ENCODE measurements at places on chromosomes 16 and 17.
A peak's percentile ranks its signal among the peaks of the same experiment; 100 is the strongest.

- no peak for DNase-seq
Measured at GRCh38 chr17:48603959-48604769, 622 bp downstream of the HOXB6 start.

DNA sequence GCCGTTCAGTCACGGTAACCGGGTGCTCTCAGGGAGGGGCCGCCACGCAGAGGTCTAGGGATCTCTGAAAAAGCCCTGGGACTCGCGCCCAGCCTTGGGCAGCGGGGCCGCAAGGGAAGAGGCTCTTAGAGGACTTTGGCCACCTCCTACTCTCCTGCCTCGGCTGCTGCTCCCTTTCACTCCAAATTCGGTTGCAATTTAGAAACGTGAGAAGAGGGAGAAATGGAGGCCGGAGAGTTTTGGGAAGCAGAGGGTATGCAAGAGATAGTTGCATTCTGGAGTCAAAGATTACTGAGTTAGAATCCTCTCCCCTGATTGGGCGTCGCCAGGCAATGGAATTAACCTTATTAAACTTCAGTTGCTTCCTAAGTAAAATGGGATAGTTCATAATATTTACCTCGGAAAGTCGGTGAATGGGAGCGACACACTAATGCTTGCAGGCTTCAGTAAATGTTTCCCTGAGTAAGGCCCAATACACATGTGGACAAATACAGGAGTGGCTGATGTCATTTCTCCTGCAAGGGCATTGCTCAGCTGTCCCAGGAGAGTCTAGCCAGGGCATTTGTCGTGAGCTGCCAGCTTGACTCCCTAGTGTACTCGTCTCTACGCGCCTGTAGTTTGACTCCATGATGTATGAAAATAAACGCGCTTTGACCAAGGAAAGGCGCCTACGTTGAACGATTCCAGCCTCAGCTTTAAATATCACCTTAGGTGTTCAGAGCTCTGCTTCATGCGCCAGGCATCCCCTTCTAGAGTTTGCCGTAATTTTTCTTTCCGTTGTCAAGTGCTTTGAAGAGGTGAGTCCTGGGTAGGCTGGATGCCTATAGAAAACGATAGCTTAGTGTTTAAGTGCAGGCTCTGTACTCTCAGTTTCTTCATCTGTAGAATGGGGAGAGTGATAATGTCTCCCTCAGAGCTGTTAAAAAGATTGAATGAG is 667 bp downstream of the OGFOD1 start:
- DNase-seq, result no peak

DNA sequence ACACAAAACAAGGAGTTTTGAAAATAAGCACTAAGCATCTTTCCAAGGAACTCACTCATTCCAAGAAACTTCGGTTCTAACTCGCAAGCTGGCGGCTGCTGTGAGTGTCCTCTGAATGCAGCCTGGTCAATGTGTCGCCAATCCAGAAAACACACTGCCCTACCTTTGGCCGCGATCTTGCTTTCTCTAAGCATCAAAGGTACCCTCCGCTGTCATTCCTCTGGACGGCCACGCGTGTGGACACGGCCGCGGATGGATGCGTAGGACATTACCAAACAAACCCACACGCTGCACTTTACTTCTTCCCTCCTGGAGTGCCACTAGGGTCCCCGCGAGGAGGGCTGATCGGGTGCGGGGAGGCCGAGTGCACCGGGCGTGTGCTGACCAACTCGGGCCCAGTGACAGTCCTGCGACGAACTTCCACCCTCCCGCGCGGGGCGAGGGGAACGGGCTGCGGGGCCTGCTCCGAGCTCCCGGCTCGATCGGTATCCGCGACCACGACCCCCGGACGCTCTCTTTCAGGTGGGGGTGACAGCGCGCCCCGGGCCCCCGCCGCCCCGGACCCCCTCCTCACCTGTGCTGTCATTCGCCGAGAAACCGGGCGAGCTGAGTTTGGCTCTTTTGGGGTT is 1.1 kb downstream of the CREBBP start:
- DNase-seq, result no peak

GRCh38 chr16:48632137-48632774 is 22.3 kb upstream of the N4BP1 start:
- DNase-seq, result peak; percentile 15

DNA sequence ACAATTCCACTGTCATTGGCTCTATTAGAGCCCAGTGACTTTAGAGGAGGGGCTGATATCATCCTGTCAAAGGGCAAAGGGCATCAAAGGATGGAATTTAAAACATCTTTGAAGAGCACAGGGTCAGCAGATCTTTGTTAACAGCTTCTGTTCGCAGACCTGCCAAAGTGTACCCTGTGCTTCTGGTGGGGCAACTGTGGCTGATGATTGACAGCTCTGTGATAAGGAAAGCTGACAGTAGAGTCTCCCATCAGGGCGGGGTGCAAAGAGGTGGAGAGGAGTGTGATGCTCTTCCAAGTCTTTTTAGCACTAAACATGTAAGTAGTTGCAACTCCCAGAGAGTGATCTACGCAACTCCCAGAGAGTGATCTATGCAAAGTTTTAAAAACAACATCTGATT is 742.1 kb upstream of the SOX9 start:
- no peak for DNase-seq

DNA sequence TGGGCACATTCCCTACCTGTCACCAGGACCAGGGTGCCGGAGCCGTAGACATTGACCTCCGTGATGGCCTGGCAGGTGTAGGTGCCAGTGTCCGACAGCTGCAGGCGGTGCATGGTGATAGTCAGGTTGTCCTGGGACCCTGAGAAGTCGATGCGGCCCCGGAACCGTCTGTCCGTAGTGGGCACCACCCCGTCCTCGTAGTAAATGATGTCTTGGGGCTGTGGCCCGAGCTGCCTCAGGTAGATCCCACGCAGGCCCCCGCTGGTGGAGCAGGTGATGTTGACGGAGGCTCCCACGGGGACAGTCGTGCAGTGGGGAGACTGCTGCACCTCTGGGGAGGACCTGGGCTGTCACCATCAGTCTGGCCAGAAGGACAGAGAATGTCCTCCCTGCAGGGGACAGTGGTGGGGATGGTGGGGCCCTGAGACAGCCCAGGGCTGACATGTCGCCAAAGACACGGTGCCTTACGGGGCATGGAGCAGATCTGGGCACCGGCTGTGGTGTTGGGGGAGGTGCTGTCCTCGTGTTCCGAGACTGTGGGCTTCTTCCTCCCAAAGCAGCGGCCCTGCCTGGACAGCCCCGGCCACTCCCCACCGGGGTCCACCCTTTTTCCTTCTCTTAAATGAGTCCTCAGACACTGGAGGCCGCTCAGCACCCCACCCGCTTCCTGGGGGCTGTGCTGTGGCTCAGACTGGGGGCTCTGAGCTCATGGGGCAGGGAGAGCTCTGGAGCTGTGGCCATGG is 586 bp downstream of the CD7 start:
- no peak for DNase-seq

DNA sequence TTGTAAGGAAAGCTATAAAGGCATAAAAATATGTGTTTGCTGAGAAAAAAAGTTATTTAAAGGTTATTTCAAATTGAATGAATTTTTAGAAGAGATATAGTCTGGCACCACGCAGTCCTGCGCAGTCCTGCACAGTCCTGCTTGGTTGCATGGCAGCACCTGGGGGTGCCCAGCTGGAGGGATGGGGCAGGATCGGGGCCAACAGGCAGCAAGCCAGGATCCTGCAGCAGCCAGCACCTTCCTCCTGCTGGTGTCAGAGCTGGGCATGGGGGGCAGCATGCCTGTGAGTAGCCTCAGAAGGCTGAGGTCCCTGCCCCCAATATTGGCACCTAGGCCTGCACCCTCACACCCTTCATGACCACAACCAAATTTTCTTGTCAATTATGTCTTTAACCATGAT is 46.0 kb downstream of the GLG1 start:
- no peak for DNase-seq

GRCh38 chr16:27389272-27389961 is 12.6 kb upstream of the IL21R start:
- no peak for DNase-seq

GRCh38 chr16:80631581-80631980 is 90.8 kb downstream of the DYNLRB2 start:
- DNase-seq, result no peak

DNA sequence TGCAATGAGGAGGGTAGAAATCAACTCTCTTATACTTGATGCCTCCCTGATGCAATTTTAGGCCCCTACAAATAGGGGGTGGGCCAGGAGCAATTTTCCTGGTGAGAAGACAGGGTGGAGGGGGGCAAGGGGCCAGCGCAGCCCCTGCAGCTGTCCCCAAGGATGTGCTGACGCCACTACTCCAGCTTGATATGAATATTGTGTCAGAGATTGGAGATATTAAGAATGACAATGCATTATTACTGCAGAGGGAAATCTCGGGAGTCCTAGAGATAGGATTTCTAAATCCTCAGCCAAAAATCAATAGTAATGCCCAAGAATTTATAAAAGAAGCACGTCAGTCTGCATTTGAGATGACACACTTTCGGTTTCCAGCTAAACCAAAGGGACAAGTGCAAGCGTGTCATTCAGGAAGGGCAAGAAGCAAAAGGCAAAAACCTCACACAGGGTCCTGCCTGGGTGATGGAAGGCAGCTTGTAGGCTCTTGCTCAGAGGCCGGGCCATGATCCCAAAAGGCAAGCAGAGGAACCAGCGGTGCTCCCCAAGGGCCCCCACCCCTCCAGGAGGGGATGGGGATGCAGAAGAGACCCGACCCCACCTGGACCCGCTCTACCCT is 178.8 kb downstream of the C16orf78 start:
- no peak for DNase-seq

DNA sequence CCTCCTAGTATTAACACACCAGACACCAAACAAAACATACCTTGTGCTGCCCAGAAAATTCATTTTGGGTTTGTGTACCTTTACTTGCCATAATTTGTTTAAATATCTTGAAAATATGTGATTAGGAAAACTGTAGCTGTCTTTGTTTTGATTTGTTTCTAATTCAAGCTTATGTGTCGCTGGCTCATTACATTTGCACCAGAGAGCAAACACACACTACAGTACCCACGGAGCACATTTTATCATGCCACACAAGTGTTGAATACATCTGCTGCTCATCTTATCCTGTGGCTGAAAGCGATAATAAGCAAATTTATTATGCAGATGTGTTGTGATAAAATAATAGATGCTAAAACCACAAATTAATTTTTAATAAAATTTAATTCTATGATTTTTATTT is 63.1 kb downstream of the SPAG9 start:
- no peak for DNase-seq

- DNase-seq, result no peak
Measured at GRCh38 chr17:82010575-82011525, 11.8 kb downstream of the CENPX start.

- DNase-seq, result no peak
Measured at GRCh38 chr17:10673312-10673711, 16.2 kb upstream of the MYH3 start.

- no peak for DNase-seq
Measured at GRCh38 chr16:3121851-3122467, 9.6 kb downstream of the ZNF205 start.

- DNase-seq, result no peak
Measured at GRCh38 chr17:60169921-60170817, 20.4 kb downstream of the CA4 start.

GRCh38 chr16:48542966-48543365 is 67.0 kb downstream of the N4BP1 start:
- DNase-seq, result no peak

DNA sequence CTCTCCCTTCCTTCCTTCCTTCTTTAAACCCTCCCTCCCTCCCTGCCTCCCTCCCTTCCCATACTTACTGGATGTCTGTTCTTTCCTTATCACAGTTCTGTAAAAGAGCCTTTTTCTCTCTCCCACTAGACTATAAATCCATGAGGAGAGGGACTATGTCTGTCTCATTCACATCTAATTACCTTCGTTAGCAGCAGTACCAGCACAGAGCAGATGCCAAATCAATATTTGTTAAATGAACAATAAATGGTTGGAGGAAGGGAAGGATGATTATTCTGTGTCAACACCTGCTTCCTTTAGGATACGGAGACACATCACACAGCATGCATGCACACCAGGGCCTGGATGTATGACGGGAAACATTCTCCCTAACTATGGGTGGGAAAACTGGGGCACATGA is 94.2 kb downstream of the DNAH3 start:
- DNase-seq, result no peak

- no peak for DNase-seq
Measured at GRCh38 chr17:72457712-72458111, 336.9 kb downstream of the SOX9 start.

- DNase-seq, result no peak
Measured at GRCh38 chr17:55533608-55534007, 22.4 kb upstream of the SMIM36 start.

GRCh38 chr16:66510298-66510697 is 39.6 kb downstream of the TK2 start:
- no peak for DNase-seq

DNA sequence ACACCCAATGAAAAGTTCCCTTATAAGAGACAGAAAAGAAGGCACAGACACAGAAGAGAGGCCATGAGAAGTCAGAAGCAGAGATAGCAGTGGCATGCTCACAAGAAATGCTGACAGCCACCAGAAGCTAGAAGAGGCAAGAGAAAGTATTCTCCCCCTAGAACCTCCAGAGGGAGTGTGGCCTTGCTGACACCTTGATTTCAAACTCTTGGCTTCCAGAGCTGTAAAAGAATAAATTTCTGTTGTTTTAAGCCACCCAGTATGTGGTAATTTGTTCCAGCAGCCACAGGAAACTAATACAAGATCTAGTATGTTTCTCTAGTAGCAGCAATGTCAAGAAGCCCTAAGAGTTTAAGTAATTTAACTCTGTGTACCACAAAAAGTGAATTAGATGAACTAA is 87.2 kb upstream of the NOG start:
- no peak for DNase-seq

DNA sequence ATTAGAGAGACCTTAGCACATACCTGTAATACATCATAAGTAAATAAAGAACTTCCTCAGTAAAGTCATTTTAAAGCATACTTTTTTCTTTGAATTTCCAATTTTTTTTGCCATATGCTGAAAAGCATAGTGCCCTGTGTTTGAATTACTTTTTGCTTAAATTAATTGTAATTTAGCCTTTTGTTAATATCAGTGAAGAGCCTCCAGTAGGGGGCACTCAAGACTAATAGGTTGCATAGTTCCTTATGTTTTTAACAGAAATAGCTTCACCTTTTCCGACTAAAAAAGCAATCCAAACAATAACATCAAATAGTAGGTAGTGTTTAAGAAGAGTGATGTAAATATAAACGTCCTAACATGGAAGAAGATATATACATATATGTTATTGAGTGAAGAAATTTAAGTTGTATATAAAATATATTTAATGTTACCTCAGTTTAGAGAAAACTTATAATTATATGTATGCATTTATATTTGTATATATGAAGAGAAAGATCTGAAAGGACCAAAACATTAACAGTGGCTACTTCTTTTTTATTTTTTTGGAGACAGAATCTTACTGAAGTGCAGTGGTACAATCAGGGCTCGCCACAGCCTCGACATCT is 18.6 kb downstream of the RAD51C start:
- no peak for DNase-seq

Measured in type B pancreatic cell (in vitro differentiated cells).